Vagina (tissue), 2 donors: ENCODE measurements at places on chromosomes 12 and 14.

DNA sequence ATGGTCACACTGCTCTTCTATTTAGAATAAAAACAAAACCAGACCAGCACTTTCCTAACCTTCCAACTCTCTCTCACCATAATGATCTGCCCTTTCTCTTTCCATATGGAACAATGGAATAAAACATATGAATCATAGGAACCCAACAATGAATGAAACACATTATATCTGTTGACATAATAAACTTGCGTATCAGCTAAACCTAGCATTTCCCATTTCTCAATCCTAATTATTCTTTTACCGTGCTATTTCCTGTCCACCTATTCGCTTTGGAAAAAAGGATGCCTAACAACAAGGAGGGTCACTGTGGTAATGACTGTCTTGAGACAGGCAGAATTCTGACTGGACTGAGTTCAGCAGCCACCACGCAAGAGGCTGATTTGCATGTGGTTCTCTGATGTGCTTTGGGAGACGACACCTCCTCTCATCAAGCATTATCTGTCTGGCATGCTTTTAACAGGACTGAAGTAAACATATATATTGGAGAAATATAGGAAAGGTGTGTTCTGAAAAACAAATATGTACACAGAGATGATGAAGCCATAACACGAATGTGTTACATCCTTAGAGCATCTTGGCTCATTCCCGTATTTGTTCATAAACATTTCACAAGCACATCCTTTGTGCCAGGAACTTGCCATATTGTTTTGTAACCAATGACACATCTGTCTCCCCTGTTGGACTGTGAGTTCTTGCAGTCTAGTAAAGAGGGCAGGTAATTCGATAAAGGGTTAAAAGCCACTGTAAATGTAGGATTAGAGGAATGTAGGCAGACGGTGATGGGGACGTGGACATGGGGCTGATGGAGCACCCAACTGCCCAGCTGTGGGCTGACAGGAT, 87.7 kb downstream of the PTPRB start:
- no peak for DNase-seq

DNA sequence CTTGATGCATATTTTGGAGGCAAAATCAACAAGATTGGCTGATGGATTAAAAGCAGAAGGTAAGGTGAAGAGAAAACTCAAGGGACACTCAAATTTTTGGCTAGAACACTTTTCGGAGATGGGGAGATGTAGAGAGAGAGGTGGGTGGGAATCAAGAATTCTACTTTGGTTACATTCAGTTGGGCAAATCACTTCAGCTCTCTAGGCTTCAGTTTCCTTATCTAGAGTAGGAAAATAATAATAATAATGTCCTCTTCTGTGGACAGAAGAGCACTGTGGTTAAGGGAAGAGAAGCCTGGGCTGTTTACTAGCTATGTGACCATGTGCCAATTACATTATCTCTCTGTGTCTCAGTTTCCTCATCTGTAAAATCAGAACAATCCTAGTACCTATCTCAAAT, 23.4 kb upstream of the DHRS2 start:
- no peak for DNase-seq

DNA sequence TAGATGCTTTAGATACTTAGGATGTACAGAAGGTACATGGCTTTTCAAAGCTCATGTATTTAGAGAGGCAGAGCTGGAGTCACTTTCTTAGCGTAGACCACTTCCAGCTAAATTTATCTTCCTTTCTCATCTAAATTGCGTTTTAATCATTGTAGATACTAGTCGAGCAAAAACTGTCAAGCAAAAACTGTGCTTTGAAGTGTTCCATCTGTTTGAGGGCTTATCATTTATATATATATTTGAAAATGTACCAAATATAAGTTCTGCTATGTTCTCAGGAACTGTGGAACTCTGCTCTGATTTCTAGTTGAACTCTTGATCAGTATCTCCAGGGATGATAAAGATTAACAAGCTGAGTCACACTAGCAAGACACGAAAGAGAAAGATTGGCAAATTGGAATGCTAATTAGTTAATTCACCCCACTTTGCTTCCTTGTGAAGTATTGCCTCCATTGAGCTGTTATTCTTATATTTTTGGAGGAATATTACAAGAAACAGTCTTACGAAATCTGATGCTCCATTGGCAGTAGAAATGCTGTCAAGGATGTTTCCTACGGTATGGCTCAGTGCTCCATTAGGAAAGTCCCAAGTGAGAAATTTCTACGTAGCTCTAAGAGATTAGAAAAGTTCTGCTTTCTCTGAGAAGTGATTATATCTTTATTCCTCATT, 310.7 kb downstream of the AEBP2 start:
- no peak for DNase-seq

DNA sequence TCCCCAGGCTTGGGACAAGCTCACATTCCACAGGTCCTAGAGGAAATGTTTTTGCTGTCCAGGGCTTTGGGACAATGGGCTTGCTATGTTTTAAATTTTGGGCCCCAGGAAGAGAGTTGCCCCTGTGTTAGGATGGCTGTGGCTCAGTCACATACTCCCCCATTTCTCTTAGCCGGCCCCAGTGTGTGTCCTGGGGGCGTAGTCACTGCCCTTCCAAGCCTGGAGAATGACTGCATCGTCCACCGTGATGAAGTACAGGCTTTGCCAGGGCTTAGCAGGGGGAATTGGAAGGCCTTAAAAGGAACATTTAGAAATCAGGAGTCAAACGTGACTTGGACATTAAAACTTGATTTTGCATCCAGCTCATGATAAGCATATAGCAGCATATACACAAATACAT, 293.6 kb downstream of the CACNA1C start:
- no peak for DNase-seq

- DNase-seq = no peak
Observed at GRCh38 chr14:54703724-54704123, 136.8 kb downstream of the SAMD4A start.

DNA sequence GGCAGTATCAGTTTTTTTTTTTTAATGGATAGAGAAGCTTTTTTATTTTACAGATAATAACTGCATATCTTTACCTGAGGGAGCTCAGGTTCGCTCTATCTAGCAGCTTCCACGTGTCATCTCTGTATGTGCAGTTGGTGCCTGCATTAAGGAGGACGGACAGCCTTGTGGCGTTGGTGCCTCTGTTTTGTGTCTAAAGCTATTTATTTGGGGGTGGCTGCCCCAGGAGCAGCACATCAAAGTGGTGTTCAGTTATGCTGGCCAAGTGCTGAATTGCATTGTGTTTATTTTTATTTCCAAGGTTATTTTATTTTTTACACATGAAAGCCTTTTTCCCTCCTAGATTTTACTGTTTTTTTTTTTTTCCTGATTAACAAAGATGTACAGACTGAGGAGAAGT, 59.7 kb downstream of the RASSF3 start:
- no peak for DNase-seq

- no peak for DNase-seq
Observed at GRCh38 chr14:56196274-56196673, 78.1 kb downstream of the PELI2 start.

DNA sequence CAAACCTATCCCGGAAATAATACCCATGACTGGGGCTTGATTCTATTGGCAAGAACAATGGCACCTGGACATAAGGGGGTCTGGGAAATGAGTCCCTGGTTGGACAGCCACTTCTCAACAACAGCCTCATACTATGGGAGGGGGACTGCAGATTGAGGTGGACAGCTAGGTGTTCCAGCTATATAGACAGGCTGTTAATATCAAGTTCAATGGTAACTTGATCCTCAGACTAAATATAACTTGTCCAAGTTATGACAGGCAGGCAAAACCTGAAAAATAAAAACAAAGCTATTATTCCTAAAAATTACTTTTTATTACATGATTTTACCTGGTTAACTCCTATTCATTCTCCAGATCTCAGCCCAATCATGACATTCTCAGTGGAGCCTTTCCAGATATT, 267.3 kb downstream of the TTC8 start:
- DNase-seq = no peak

DNA sequence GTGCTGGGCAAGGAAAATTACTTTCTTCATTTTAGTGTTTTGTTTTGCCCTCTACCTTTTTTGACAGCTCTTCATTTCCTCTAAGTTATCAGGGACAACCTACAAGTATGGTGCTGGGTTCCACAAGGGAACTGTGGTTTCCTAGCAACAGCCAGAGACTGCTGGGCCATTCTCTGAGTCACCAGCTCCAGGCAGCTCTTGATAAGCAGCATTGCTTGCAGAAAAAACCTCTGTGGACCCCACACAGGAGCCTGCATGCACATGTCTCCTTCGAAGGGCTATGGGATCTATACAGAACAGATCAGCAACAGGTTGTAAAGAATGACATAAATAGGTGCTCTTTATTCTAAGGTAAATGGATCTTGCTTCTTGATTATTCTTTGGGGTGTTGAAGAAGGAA, 81.0 kb upstream of the CCDC196 start:
- DNase-seq = no peak

DNA sequence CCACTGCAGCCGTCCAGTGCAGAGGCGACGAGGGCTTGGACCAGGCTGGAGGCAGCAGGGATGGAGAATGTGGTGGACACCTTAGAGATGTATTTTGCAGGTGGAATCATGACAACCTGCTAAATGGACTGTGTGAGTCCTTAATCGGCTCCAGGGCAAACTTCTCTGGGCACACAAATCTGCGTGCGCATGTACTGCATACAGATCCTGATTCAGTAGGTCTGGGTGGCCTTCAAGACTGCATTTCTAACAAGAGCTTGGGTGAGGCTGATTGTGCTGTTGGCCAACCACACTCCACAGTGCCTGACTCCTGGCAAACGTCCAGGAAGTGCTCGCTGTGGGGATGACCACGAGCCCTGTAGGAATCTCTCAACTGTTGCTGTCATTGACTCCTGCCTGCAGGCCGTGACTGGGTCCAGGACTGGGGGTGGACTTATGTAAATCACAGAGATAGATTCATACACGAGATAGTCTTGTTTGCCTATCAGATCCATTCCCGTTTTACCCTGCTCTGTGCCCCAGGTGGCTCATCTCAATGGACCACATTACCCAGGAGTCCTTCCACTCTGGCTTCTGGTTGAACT, 27.2 kb downstream of the JDP2 start:
- no peak for DNase-seq

DNA sequence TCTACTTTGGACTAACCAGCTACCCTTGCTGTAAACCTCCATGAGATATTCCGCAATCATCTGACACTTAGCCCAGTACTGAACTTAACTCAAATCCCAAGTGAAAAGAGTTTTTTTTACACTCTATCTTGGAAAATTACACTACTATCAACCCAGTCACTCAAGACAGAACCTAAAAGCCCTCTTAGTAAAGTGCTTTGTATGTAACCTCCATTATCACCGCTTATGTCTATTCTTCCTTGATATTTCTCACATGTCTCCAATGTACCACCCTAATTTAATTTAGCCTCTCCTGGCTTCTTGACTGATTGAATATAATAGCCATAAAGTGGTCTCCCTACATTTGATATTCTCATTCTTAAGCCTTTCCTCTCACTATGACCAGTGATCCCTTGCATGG, 168.8 kb upstream of the SYT1 start:
- no peak for DNase-seq

DNA sequence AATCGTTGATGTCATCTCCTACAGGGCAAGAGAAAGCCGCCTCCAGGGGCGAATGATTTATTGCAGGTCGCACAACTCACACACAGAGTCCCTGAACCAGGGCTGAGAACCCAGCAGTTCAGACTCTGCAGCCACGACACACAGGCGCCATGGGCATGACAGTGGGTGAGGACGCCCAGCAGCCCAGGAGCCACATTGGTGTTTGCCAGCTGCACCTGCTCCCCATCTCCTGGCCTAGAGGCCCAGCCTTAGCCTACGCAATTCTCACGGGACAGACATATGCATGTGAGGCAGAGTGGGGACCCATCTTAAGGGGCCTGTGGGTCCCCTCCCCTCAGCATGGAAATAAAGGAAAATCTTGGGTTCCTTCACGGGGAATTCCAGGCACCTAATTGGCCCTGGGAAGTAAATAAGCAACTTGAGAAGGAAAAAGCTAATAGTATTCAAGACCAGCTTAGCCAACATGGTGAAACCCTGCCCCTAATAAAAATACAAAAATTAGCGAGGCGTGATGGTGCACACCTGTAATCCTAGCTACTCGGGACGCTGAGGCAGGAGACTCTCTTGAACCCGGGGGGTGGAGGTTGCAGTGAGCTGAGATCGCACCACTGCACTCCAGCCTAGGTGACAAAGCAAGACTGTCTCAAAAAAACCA, 69.3 kb downstream of the RIMBP2 start:
- no peak for DNase-seq

- DNase-seq = no peak
Observed at GRCh38 chr14:95254288-95254687, 65.4 kb downstream of the CLMN start.

- no peak for DNase-seq
Observed at GRCh38 chr14:94143711-94144110, 14.3 kb upstream of the IFI27L2 start.

DNA sequence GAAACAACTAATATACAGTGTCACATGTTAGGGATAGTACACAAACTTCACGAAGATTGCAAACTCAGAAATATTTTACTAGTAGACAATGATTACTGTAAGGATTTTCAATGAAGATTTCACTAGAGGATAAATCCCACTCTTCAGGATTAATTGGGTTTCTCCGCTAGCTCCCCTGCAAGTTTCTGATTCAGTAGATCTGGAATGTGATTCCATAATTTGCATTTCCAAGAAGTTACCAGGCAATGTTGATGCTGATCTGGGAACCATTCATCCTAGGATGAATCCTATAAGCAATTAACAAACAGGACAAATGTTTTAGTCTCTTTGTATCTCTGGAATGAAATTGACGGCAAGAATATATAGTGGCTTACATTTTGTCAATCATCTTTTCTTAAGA, 272.4 kb downstream of the ALX1 start:
- DNase-seq = no peak

- DNase-seq = no peak
Observed at GRCh38 chr12:11656550-11656949, 7.1 kb downstream of the ETV6 start.

DNA sequence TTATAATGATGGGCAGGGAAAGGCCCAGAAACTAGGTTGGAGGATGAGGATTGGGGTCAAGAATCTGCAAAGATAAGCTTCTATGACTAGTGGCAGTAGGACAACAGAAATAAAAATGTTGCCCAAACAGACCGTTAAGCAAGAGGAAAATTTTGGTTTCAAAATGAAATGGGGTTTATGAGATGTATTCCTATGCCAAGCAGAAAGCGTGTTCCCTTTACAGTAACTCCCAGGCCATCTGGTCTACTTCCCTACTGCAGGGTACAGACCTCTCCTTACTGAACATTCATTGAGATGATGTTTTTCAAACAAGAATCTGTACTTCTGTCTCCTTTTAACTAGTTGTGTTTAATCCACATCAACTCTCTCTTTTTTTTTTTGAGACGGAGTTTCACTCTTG, 20.4 kb upstream of the TMEM229B start:
- DNase-seq = no peak

- no peak for DNase-seq
Observed at GRCh38 chr12:42627151-42627550, 37.6 kb upstream of the PRICKLE1 start.

DNA sequence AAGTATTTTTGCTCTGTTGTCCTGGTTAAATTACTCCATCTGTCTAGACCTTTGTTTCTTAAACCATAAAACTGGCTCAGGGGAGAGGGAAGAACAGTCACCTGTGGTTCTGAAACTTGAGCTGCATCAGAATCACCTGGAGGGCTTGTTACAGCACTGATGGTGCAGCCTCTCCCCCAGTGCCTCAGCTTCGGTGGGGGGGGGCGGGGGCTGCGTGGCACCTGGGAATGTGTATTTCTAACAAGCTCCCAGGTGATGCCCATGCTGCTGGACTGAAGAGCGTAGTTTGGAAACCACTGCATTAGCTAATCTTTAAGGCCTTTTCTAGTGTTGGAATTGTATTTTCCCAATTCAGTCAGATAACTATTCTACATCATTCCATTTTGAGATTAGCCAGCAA, 42.7 kb downstream of the GPHB5 start:
- DNase-seq = no peak
